Frontal cortex (tissue), 4 donors: ENCODE measurements at places on chromosomes 3 and 15. TPM values are rescaled to one million over a fixed set of nuclear protein-coding genes. Genes with fewer than 3 reads are reported as not detected.
A peak's percentile ranks its signal among the peaks of the same experiment; 100 is the strongest.

MKRN3 gene
- 18.3 TPM for total RNA-seq

SCN11A gene
- under 0.01 TPM for total RNA-seq

ACTC1 gene
- 0.41 TPM for total RNA-seq

DNA sequence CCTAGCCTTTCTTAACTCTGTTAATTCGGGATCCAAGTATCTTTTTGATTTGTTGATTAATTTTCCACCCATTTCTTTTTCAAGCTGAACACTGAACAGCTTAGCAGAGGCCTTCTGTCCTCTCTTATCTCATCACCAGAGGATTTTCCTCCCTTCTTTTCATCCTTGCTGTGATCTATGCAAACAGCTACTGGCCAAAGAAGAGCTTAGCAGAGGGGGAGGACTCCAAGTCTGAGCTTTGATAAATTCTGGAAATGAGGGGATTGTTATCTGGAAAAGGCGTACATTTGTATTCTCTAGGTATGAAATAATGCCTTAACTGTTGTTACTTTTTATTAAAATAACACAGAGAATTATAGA, 13.4 kb downstream of the DZIP3 start:
- DNase-seq, result no peak

SNX1 gene
- 26.5 TPM for total RNA-seq

DNA sequence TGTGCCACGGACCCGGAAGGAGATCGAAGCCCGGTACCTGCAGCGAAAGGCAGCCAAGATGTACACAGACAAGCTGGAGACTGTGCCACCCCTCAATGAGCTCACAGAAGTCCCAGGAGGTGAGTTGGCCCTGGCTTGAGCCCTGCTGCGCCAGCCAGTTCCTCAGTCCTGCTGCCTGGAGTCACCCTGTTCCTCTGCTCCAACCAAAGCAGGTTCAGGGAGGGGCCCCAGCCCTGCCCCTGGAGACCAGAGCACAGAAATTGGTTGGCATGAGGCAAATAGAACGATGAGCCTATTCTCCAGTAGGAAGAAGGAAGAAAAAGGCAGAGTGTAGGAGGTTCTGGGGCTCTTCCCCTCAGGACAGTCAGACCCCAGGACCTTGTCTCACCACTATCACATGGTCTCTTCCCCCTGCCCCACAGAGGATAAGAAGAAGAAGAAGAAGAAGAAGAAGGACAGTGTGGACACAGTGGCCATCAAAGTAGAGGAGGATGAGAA, 8.0 kb downstream of the TMIE start:
- DNase-seq, result no peak

DNA sequence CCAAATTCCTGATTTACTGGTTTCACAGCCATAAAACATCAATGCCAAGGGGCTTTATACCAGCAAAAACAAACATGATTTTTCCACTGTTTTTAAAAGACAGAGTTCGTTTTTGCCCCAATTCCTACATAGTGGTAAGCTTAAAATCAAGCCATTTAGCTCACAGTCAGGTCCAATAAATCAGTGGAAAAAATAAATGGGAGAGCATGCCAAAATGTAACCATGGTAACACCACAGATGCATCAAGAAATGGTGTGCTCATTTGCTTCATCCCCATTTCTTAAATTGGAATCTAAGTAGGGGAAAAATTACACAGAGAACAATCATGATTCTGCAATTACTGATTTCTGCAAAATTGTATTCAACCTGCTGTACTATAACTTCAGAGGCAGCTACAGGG, 418.8 kb downstream of the MAGI1 start:
- no peak for DNase-seq

DNA sequence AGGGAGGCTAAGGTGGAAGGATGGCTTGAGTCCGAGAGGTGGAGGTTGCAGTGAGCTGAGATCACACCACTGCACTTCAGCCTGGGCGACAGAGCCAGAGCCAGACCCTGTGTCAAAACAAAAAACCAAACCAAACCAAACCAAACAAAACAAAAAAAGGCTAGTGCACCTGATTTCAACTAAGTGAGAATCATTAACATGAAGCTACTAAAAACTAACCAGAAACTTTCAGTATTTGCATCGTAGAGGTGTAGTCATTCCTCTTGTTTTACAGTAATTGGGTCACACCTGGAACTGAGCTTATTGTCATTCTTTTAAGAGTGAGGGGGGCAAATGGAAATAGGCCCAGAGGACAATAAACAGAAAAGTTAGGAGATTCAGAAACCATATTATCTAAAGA, 58.5 kb downstream of the ST6GAL1 start:
- DNase-seq, result no peak

MESP1 gene
- 2.0 TPM for total RNA-seq

DNA sequence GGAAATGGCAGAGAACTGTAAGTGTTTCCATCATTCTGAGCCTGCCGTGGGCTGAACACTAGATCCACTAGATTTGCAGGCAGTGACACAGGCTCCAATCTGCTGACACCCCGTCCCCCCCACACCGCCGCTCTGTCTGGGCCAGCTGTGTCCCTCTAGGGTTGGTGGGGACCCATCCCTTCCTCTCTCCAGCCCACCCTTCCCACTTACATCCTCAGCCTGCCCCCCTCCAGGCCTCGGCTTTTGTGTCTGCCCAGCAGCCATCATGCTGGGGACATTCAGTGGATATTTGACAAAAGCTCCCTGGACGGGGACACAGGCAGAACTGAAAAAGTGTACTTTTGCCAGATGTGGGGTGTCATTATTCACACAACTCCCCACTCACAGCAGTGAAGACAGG, 10.7 kb upstream of the LRRK1 start:
- DNase-seq, result no peak

FMN1 gene
- 1.2 TPM for total RNA-seq

GRCh38 chr15:59946084-59946483, 58.0 kb upstream of the FOXB1 start:
- no peak for DNase-seq

- DNase-seq, result no peak
Observed at GRCh38 chr3:22684739-22685138, 518.4 kb upstream of the UBE2E2 start.

DNA sequence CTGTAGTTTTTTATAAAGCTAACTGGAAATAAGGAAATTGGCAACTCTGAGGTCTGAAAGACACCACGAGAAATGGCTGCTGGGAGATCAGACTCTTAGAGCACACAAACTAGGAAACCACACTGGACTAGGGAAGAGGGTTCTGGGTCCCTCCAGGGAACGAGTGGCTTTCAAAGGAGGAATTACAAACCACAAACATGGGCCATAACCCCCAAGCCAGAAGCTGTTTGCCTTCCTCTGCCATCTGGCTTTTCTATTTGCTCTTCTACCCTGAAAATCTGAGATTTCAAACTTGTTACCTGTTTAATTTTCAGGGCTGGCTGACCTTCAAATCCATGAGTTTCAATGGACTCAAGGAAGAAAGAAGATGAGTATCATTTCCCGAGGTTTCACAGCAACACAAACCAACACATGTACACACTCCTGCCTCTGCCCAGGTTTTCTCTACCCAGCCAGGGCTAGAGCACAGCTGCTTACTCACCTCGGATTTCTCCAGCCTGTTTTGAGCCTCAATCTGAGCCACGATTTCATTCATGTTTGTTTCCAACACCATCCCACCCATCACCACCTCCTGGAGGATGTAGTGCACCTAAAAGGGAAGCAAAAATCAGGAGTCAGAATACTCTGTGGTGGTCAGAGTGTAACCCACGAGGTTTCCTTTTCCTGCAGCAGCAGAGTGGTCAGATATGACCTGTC, 22.6 kb upstream of the ANPEP start:
- no peak for DNase-seq

XCR1 gene
- not detected for total RNA-seq

DNA sequence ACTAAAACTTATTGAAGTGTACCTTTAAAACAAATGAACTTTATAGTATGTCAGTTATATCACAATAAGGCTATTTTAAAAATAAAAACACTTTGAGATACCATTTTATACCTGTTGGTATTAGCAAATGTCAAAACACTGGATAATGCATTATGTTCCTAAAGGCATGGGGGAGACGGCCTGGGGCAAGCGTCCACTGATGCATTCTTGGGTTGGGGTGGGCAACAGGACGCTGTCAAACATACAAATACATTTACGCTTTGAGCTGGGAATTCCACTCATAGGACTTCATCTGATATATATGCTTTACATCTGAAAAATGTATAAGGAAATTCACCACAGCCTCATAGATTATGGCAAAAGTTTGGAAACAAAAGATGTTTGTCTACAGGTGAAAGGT, 7.6 kb upstream of the GATA2 start:
- DNase-seq, result no peak

DNA sequence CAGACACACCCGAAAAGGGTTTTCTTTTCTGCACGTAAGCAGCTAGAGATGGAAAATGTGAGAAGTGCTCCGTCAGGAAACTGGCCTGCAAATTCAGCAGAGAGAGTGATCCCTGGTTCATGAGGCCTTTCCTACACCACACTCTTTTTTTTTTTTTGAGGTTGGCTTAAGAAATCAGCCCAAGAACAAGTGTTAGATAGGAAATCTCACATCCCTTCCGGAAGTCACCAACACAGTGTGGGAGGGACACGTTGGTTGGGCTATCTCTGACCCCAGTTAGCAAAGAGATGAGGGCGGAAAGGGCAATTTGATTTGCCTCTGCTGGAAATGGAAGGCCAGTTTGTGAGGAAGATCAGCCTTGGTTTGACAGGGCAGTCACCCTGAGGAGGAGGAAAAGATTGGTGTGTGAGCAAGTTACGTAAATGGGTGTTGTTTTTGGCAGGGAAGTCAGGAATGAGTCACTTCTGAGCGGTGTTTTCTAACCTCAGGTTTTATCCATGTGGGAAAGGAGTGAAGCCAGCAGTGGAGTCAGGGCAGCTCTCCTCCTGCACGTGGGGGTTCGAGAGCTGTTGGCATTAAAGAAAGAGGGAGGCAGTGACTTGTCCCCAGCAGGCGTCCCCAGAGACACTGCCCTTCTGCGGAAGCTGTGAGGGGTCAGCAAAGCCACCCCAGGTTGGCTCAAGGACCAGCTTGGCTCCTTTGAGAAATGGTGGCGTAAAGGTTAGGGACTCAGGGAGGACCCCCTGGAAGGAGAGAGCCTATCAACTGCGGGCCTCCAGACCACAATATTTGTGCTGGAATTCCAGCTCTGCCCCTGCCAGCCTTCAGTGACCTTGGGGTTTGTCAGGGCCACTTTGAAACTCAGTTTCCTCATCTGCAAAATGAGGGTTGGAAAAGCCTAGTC, 237.6 kb upstream of the BHLHE40 start:
- DNase-seq, result no peak

APOD gene
- total RNA-seq, result 2.9 TPM

GRCh38 chr15:90915808-90916440, 12.8 kb downstream of the MAN2A2 start:
- no peak for DNase-seq

WDR53 gene
- total RNA-seq, result 7.3 TPM

- DNase-seq, result no peak
Observed at GRCh38 chr3:10740954-10741353, 75.1 kb upstream of the SLC6A11 start.

MINAR1 gene
- total RNA-seq, result 6.9 TPM

CRELD1 gene
- 15.5 TPM for total RNA-seq

GRCh38 chr3:9311228-9311627, 51.6 kb upstream of the THUMPD3 start:
- DNase-seq, result no peak

DNA sequence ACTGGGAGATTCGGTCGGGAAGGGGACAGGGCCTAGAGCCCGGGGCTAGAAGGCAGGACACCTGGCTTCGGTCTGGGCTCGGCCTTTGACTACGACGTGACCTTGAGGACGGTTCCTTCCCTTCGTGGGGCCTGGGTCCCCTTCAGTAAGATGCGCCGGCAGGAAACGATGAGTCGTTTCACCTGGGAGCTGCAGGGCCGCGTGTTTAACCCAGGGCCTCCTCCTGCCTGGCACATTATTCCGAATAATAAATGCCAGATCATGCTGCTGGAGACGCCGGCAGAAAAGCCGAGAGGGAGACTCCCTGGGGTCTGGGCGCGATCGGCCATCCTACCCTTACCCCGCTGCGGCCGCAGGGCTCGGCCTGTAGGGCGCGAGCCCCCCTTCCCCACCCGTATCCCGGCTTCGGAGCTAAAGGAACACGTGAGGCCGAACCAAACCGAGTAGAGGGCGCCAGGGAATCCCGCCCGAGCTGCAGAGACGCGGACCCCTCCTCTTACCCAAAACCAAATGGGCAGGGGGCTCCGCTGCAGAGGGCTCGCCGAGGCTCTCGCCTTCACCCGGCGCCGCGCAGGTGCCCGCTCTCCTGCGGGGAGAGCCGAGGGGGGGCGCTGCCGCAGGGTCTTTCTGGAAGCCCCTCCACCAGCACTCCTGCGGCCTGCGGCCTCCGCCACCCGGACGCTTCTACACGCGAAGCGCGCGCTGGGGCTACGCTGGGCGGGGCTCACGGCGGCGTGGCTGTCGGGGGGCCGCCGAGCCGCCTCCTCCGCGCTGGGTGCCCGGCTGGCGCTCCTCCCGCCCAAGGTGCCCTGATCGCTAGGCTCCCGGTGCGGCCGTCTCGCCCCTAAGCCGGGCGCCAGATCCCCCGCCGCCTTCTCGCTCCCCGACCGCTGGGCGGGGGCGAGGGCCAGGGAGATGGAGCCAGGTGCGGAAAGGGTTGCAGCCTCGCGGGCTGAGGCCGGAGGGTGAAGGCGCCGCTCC, at the start of gene BDH1:
Gene BDH1 (minus strand): TSS at position 688 of the 981 bp plus-strand sequence. CDS start 9,525 bp downstream, outside the sequence.
- DNase-seq, result peak; percentile 50

GRCh38 chr3:126083913-126084767, at the start of gene SLC41A3:
SLC41A3 (minus strand) TSS chr3:126084124; CDS start chr3:126068219, 15,905 bp downstream.
- DNase-seq, result peak; percentile 88

CCDC80 gene
- total RNA-seq, result 2.9 TPM

GRCh38 chr3:158104431-158104921, 1.7 kb downstream of the SHOX2 start:
- DNase-seq, result peak; percentile 28

GRCh38 chr3:185332026-185332735, 30.8 kb upstream of the MAP3K13 start:
- DNase-seq, result no peak

DNA sequence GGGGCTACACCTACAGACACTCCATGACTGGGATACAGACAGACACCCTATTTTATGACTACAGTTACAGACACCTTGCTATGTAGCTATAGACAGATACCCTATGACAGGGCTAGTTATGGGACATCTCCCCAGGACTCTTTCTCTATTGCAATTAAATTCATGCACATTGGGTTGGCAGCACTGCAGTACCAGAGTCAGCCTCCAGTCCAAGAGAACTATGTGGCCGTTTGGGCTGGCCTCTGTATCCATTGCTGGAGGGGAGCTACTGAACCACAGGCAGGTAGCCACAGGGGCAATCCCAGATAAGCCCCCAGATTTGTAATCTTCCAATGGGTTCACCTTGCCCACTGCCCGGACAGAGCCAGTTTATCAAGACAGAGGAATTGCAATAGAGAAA, 108.4 kb upstream of the SPATA16 start:
- DNase-seq, result no peak

GRCh38 chr3:53109891-53110771, 20.1 kb downstream of the RFT1 start:
- DNase-seq, result no peak

DNA sequence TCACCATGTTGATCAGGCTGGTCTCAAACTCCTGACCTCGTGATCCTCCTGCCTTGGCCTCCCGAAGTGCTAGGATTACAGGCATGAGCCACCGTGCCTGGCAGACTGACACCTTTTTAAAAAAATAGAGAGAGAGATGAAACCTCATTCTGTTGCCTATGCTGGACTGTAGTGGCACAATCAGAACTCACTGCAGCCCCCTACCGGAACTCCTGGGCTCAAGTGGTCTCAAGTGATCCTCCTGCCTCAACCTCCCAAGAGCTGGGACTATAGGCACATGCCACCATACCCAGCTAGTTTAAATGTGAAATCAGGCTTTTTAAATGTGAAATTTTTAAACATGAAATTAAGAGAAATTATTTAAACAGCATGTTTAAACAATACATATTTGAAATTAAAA, 265.2 kb upstream of the UBE2E1 start:
- no peak for DNase-seq
